ENCODE measurements at places on chromosomes 6 and 20. TPM values are rescaled to one million over a fixed set of nuclear protein-coding genes. Genes with fewer than 3 reads are reported as not detected.

Gene FLOT1
- total RNA-seq = 103 TPM

Gene TPBG
- 26.8 TPM for total RNA-seq

Gene SRMS
- not detected for total RNA-seq

Gene GGTLC1
- total RNA-seq = not detected

Gene PPDPF
- 23.5 TPM for total RNA-seq

Gene SMLR1
- total RNA-seq = not detected

Gene NKX2-4
- not detected for total RNA-seq

Gene PLCB1
- total RNA-seq = 24.9 TPM

Gene EPHA7
- 0.32 TPM for total RNA-seq

Gene UBE2C
- 3.9 TPM for total RNA-seq

Gene FGD2
- not detected for total RNA-seq

Gene SPINT3
- not detected for total RNA-seq

Gene TAGAP
- not detected for total RNA-seq

Gene IMPG1
- not detected for total RNA-seq

Gene LGSN
- not detected for total RNA-seq

Gene ACTL10
- total RNA-seq = 1.9 TPM

Gene LRRC1
- 4.3 TPM for total RNA-seq

Gene MCCD1
- total RNA-seq = not detected

Gene BRPF3
- total RNA-seq = 9.2 TPM

Gene SUMO4
- 1.6 TPM for total RNA-seq

Gene HIVEP2
- total RNA-seq = 3.9 TPM

Data from bronchial smooth muscle cell (primary cell).